Lower lobe of right lung (tissue), 2 donors: ENCODE measurements at places on chromosomes 6 and 20.

DNA sequence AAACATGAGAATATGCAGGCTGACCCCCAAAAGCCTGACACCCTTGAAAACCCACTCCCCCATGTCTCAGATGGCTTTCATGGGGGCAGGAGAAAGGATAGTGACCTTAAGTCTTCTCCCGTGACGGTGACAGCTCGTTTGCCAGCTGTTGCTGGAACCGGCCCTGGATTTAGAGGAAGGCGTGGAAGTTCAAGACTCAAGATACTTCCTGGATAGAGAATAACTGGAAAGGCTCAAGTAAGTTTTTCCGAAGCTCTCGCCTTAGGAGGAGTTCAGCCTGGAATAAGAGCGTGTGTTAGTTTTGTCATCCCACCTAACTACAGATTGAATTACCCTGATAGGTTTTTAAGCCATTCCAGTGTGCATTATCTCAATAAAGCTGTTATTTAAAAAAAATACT lies 11.6 kb upstream of the MTG2 start:
- H3K4me1 ChIP-seq, result no peaks in the 10 kb centered on the region
- H3K27ac ChIP-seq, result no peak overlapping the region
- H3K36me3 ChIP-seq, result peaks cover 65% of the 10 kb centered on the region
- no peak overlapping the region for H3K4me3 ChIP-seq
- DNase-seq, result no peak
- H3K27me3 ChIP-seq, result no peaks in the 10 kb centered on the region

GRCh38 chr6:111997853-111998208 lies 56.1 kb upstream of the CCN6 start:
- DNase-seq, result no peak
- peaks cover 6% of the 10 kb centered on the region for H3K4me1 ChIP-seq
- no peaks in the 10 kb centered on the region for H3K36me3 ChIP-seq
- H3K4me3 ChIP-seq, result no peak overlapping the region

DNA sequence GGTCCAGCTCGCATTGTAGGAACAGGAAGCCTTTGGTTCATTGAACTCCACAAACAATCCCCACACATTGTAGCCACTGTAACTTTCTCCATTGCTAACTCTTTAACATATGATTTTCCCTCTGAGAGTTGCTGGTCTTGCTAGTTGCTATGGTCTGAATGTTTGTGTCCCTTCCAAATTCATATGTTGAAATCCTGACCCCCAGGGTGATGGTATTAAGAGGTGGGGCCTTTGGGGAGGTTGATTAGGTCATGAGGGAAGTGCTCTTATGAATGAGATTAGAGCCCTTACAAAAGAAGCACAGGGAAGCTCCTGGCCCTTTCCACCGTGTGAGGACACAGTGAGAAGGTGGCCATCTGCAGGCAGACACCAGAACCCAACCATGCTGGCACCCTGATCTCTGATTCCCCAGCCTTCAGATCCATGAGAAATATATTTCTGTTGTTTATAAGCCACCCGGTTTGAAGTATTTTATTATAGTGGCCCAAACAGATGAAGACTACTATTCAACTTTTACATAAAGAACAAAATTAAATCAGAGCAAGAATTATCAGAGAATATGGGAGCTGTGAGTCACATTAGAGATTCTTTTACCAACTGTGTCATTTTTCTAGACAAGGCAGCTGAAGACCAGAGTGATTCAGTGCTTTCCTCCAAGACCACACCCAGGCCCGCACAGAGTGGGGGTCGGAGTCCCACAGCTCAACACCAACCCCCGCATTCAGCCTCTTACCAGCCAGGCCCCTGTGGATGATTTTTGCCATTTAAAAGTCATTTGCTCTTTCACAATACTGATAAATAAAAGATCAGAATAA lies 143.0 kb downstream of the SAMD5 start:
- no peak overlapping the region for H3K4me3 ChIP-seq
- no peak overlapping the region for H3K27ac ChIP-seq
- H3K27me3 ChIP-seq, result no peaks in the 10 kb centered on the region
- no peaks in the 10 kb centered on the region for H3K4me1 ChIP-seq

DNA sequence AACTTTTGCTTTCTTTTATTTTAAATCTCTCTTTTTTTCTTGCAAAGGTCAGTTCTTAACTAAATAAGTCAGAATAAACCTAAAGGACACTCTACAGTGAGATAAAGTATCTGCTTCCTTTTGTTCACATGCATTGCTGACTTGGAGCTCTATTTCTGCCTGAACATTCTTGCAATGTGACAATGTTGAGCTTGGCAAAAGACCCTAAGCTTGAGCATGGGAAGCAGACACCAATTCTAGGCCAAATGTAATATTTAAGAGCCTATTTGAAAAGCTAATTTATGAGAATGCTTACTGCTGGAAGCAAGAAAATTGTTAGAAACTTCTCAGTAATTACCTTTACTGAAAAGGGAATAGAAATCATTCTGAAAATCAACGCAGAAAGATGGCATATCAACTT lies 556.2 kb downstream of the CBLN4 start:
- H3K4me3 ChIP-seq, result no peak overlapping the region
- DNase-seq, result no peak
- H3K27ac ChIP-seq, result no peak overlapping the region
- no peaks in the 10 kb centered on the region for H3K4me1 ChIP-seq

- no peaks in the 10 kb centered on the region for H3K36me3 ChIP-seq
- no peaks in the 10 kb centered on the region for H3K27me3 ChIP-seq
- H3K4me1 ChIP-seq, result no peaks in the 10 kb centered on the region
- no peak overlapping the region for H3K27ac ChIP-seq
- no peak overlapping the region for H3K4me3 ChIP-seq
Observed at GRCh38 chr6:170202416-170203135, 88.3 kb downstream of the DLL1 start.

DNA sequence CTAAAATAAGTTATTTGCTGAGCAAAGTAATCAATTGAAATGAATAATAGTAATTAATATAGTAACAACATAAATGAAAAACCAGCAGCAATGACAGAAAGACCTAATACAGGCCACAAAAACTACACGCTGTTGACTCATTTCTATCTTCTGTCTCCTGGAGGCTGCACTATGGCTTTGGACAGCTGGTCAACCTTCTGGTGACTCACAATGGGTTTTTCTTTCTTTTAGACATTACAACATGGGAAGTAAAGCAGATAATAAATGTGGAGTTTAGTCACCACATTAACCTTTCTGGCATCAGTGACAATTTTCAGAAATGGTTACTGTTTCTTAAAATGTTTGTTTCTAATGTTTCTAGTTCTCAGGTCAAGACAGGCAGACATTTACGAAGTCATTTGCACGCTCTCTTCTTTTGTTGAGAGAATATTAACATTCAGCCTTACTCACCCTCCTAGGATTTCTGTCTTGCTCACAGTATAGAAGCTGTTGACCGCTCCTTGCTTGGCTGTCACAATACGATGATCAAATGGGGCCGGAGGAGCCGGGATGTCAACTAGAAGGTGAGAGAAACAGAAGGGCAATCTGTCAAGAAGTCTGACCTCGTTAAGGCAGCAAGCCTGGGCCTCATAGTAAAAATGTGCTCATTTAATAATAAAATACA lies 62.2 kb downstream of the MYLK4 start:
- no peaks in the 10 kb centered on the region for H3K27me3 ChIP-seq
- H3K4me1 ChIP-seq, result no peaks in the 10 kb centered on the region
- no peak overlapping the region for H3K27ac ChIP-seq
- no peak for DNase-seq

DNA sequence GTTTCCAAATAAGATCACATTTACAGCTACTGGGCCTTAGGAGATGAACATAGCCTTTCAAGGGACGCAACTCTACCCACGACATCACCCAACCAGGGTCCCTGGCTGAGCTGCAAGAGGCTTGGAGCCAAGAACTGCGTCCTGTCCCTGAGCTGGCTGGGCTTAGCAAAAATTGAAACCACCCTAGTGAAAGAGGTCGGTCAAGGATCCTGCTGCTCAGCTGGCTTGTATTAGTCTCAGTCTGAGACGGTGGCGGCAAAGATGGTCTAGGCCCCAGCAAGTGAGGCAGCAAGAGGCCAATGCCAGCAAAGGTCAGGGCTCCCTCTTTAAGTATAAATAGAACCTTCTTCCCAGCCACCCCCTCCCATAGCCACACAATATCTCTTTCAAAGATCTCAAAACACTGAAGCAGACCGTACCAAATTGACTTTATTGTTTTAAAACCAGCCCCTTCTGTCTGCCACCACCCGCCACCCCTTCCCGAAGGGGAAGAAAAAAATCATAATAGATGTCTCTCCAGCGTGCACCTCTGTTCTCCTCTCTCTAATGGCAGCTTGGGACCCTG lies 140.5 kb downstream of the EYA2 start:
- no peaks in the 10 kb centered on the region for H3K27me3 ChIP-seq
- H3K4me1 ChIP-seq, result no peaks in the 10 kb centered on the region
- no peak overlapping the region for H3K4me3 ChIP-seq
- no peak overlapping the region for H3K27ac ChIP-seq
- no peaks in the 10 kb centered on the region for H3K36me3 ChIP-seq

DNA sequence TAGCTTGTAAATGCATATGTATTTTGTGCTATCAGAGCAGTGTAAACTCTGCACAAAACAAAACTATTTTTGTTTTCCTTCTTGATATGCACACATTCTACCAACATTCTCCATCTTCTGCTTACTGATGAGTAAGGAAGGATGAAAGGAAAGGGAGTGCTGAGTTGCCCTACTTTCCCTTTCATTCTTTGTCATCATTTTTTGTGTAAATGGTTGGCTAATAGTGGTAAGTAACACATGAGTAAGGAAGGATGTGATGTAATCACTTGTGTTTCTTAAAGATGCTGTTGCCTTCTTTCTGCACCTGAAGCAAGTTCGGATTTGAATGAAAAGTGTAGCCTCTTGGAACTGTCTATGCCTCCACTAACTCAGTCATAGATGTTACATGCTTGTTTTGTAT lies 4.6 kb upstream of the REV3L start:
- no peak overlapping the region for H3K4me3 ChIP-seq
- no peaks in the 10 kb centered on the region for H3K27me3 ChIP-seq
- no peaks in the 10 kb centered on the region for H3K36me3 ChIP-seq
- no peak overlapping the region for H3K27ac ChIP-seq
- H3K4me1 ChIP-seq, result peaks cover 14% of the 10 kb centered on the region

DNA sequence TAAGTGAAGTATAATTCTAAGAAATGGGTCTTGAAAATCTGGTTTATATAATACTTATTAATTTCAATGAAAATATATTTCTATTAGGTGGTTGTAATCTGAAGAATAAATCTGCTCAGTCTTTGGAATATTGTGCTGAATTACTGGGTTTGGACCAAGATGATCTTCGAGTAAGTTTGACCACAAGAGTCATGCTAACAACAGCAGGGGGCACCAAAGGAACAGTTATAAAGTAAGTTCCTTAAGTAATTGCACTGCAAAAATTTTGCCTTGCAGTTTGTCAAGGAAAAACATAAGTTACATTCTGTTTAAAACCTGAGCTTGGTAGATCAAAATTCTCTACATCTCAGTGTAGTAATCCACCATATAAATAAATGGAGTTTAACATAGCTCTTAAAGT lies 106.0 kb downstream of the MYO6 start:
- H3K27me3 ChIP-seq, result no peaks in the 10 kb centered on the region
- H3K36me3 ChIP-seq, result peaks cover 25% of the 10 kb centered on the region
- DNase-seq, result no peak
- no peak overlapping the region for H3K4me3 ChIP-seq
- no peak overlapping the region for H3K27ac ChIP-seq
- H3K4me1 ChIP-seq, result peaks cover 6% of the 10 kb centered on the region

GRCh38 chr6:168858926-168859325 lies 394.7 kb downstream of the THBS2 start:
- H3K27ac ChIP-seq, result no peak overlapping the region
- H3K27me3 ChIP-seq, result peaks cover 4% of the 10 kb centered on the region
- no peaks in the 10 kb centered on the region for H3K4me1 ChIP-seq
- no peaks in the 10 kb centered on the region for H3K36me3 ChIP-seq
- DNase-seq, result no peak
- H3K4me3 ChIP-seq, result no peak overlapping the region

DNA sequence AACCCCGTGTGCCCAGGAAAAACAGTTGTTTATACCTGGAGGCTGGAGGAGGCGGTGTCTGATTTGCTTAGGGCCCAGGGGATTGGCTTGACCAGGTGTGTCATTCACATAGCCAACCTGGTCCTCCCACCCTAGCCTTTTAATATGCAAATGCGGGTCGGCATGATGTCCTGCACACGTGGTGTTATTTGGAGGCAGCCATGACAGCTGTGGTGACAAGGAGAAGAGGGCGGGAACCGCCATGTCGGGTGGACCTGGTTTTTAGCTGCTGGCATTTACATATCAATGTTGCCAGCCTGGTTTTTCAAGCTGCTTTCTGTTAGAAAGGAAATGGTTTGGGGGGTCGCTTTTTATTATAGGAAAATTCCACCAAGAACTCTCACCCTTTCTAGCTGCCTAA lies 291.4 kb upstream of the QKI start:
- no peak overlapping the region for H3K4me3 ChIP-seq
- H3K27ac ChIP-seq, result no peak overlapping the region
- no peaks in the 10 kb centered on the region for H3K4me1 ChIP-seq
- no peak for DNase-seq

GRCh38 chr6:142013287-142013686 lies 119.4 kb upstream of the GJE1 start:
- no peaks in the 10 kb centered on the region for H3K27me3 ChIP-seq
- no peak overlapping the region for H3K27ac ChIP-seq
- no peak overlapping the region for H3K4me3 ChIP-seq

GRCh38 chr20:44215125-44215524 lies 4.6 kb upstream of the OSER1 start:
- H3K4me3 ChIP-seq, result no peak overlapping the region
- H3K27ac ChIP-seq, result no peak overlapping the region
- DNase-seq, result peak; percentile 67
- peaks cover 23% of the 10 kb centered on the region for H3K4me1 ChIP-seq
- no peaks in the 10 kb centered on the region for H3K36me3 ChIP-seq

DNA sequence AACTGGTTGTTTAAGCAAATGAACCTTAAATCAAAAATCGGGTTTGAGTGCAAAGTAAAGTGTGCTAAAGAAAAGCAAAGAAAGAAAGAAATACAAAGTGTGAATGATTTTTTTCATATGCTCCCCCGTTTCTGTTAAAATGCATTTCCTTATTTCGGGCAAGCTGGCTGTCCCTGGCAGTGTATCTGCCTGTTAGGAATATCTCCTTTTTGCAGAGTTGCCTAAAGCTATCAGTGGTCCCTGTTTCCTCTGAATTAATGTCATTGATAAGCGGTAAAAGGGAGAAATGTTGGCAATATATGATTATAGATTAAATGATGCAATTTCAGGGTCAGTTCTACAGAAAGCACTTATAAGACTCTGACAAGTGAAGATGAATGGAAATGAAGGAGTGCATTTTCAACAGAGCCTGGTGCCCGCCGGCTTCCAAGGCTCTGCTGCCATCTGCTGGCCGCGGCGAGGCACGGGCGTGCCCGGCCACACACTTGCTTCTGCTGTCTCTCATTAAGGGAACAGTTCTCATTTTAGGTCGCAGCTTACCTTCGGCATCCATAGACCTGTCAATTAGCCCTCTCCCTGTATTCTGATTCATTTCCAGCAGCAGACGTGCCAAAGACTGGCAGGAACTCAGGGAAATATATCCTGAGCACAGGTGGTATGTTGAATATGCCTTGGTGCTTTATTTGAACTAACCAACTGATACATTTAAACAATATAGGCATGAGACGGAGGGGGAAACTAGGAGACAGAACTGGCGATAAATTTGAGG lies 381.9 kb downstream of the C6orf118 start:
- no peaks in the 10 kb centered on the region for H3K36me3 ChIP-seq
- H3K4me3 ChIP-seq, result no peak overlapping the region
- no peak overlapping the region for H3K27ac ChIP-seq
- H3K4me1 ChIP-seq, result peaks cover 6% of the 10 kb centered on the region
- H3K27me3 ChIP-seq, result no peaks in the 10 kb centered on the region

GRCh38 chr20:24560571-24561491 lies 91.4 kb downstream of the SYNDIG1 start:
- H3K36me3 ChIP-seq, result no peaks in the 10 kb centered on the region
- H3K4me1 ChIP-seq, result no peaks in the 10 kb centered on the region
- no peak for DNase-seq
- no peak overlapping the region for H3K4me3 ChIP-seq
- H3K27me3 ChIP-seq, result no peaks in the 10 kb centered on the region
- H3K27ac ChIP-seq, result no peak overlapping the region
